ENCODE measurements at places on chromosomes 1 and 21.
A peak's percentile ranks its signal among the peaks of the same experiment; 100 is the strongest.

DNA sequence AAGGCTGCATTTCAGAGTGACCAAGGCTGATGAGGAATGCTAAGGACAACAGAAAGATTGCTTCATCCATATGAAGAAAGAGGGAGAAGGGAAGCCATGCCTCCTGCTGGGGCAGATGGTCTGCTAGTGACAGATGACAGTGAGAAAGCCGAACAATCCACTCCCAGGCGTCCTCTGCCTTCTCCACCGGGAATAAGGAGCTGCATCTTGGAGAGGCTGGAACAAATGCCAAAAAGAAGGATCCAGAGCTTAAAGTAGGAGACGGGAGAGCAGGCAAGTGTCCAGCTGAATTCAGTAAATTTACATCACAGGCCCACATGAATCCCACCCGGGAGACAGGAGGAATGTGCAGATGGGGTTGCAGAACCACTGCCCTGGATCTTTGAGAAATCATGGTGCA is 33.4 kb downstream of the DDX20 start:
- DNase-seq: no peak

DNA sequence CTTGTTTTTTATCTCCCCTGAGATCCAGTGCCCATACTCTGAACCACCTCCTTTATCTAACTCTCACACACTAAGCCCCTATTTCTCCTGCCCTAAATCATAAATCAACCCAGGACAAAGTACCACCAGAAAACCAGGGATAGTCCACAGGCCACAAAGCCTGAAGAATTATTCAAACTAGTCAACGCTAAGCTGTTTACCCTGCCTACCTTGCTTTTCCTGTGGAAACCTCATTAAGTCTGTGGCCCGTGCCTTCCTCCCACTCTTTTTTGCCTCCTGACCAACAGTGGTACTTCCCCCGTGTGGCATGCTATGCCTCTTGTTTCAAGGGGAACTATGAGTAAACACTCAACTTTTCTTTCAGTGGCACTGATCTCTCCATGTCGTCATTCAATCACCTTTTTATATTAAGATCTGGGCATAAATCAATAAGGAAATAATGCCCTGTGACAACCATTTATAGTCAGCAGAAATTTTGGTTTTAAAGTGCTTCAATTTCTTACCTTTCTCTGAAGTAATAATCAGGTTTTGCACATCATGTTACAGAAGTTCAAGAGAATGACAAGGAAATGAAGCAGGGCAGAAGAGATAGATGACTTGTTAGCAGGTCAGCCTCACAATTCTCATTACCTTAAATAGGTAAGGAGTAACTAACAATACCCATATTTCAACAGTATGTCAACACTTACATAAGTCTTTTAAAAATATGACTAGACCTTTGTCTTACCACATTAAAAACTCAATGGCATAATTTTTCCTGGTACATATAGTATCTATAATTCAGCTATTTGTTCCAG is 32.1 kb downstream of the EYA3 start:
- no peak for DNase-seq

GRCh38 chr1:45677751-45678245 is 8.5 kb downstream of the GPBP1L1 start:
- no peak for DNase-seq

DNA sequence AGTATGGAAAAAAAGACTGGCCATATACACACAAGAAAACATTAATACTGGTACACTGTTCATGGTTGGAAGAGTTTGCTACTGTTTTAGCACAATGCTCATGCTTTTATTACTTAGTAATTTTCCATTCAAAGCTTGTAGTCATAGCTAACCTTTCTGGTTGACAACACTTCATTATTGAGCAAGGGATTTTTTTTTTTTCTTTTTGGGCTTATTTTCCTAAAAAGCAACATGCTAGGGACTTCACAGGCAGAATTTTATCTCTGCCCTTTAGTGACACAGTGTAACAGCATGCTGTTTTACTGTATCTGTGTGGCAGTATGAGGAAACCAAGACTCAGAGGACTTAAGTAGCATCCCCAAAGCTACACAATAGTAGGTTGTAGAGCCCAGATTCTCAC is 58.5 kb downstream of the FGGY start:
- DNase-seq: no peak

- DNase-seq: no peak
These were observed 45.9 kb downstream of the BARHL2 start for GRCh38 chr1:90671251-90671650.

DNA sequence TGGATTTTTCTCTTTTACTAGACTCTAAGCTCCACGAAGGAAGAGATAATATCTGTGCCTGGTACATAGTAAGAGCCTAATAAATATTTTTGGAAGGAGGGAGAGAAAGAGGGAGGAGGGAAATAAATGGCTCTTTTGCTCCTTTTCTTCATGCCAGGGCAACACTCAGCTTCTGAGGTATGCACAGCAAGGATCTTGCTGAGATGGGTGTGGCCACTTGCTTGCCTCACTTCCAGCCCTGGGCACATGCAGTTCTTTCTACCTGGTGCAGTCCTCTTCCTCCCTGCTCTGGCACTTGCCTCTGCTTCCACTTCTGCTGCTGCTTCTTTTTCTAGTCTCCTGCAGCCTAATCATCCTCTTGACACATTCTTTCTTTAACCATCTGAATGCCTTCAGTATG is 148.1 kb downstream of the FGGY start:
- DNase-seq: peak; percentile 35

DNA sequence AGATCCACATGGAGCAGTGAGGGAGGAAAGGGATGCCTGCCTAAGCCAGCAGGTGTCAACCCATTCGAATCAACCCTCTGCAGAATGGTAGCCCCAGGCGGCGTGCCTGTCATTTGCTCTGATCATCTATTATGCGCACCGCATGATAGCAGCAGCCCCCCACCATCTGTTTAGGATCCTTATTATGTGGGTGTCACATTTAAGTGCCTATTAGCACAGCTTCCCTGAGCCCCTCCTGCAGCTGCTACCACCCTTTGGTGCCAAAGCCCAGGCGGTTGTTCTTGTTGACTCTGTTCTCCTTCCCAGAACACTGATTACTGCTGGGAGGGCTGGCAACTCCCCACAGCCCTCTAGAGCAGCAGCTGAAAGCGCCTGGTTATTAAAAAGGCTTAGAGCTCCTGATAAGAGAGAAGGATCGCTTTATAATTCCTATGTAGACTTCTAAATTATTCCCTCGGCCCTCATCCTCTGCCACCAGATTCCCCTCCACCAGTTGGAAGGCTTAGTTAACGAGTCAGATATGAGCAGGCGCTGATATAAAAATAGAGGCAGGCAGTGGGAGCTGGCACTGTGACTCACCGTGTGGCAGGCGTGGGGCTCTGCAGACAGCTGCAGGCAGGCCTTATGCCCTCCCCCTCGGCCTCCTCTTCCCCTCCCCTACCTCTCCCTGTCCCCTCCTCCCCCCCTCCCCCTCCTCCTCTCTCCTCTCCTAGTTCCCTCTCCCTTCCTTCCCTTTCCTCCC is 23.0 kb downstream of the ACTA1 start:
- DNase-seq: peak; percentile 30

- no peak for DNase-seq
These were observed 212.0 kb upstream of the FAM78B start for GRCh38 chr1:166378805-166379204.
